NCI-H187 treated with DMSO at 0.1 percent for 48 hours (cell line): ENCODE measurements at places on chromosomes 11 and 22.

DNA sequence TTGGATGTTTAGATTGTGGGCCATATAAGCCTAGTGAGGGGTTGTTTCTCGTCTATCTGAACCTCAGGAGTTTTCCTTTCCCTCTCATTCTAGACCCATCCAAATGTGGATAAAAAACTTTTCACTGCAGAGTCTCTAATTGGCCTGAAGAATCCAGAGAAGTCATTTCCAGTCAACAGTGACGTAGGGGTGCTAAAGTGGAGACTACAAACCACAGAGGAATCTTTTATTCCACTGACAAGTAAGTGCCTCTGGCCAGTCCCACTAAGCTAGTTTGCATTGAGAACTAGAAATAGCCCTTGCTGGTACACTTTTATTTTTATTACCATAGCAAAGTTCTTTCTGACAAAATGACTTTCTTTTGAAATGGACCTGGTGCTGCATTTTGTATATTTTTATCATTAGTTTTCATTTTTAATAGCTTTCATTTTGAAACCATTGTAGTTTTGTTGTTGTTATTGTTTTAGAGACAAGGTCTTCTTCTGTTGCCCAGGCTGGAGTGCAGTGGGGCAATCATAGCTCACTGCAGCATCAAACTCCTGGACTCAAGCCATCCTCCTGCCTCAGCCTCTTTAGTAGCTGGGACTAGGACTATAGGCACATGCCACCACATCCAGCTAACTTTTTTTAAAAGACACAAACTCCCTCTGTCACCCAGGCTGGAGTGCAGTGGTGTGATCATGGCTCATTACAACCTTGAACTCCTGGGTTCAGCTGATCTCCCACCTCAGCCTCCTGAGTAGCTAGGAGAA lies 14.6 kb upstream of the PHLDB1 start:
- DNase-seq = no peak

DNA sequence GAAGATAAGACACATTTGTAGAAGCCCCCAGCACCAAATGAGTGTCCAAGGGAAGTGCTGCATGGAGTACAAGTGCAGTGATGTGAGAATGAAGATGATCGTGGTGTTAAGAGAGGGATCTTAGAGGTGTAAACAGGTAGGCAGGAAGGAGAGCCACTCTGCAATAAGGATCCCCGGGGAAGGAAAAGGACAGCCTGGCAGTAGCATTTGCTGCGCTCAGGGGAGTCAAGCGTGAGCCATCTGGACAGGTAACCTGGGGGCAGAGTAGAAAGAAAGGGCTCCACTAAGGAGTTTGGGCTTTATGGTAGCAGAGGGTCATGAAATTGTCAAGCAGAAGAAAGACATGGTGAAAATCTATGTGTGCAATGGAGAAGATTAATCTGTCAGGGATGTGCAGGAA lies 587.2 kb downstream of the BUD13 start:
- DNase-seq = no peak

- DNase-seq = no peak
Measured at GRCh38 chr11:102933627-102934026, 21.9 kb downstream of the MMP13 start.

DNA sequence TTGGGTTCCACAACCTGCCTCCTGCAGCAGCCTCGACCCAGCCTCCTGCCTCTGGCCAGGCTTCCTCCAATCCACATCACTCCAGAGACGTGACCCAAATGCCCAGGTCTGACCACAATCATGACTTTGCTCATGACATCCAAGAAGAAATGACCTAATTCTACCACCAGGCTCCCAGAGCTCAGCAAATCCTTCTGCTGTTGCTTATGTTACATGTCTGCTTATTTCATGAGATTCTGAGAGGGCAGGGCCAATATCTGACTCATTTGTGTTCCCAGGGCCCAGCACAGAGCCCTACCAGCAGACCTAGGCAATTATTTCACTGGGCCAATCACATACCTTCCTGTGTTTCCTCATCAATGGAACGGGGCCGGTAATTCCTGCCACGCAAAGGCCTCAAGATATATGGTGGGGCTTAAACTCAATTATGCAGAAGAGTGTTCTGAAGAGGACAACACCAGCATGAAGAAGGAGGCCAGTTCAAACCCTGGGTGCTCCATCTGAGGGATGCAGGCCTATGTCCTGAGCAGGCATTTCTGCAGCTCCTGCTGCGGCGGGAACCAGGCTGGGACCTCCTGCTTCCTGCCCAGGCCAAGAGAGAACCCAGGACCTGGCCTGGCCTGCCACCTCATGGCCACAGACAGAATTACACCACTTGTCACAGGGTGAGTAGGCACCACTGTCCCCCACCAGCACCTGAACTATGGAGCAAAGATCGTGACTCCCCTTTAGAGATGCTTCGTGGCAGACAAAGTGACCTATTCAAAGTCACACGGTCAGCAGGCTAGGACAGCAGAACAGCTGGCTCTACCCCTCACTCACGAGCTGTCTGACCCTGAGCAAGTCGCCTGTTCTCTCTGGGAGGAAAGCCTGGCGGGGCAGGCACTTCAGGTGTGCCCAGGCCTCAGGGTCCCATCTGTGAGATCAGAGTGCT lies 5.9 kb downstream of the CENPM start:
- DNase-seq = no peak

- no peak for DNase-seq
Measured at GRCh38 chr11:10349806-10350205, 44.9 kb downstream of the ADM start.

GRCh38 chr11:35662061-35662648 lies 420 bp upstream of the TRIM44 start:
- no peak for DNase-seq

- no peak for DNase-seq
Measured at GRCh38 chr22:40712311-40712710, 33.0 kb downstream of the MCHR1 start.

GRCh38 chr11:72831521-72832300 lies 17.5 kb downstream of the ATG16L2 start:
- DNase-seq = peak; percentile 19

DNA sequence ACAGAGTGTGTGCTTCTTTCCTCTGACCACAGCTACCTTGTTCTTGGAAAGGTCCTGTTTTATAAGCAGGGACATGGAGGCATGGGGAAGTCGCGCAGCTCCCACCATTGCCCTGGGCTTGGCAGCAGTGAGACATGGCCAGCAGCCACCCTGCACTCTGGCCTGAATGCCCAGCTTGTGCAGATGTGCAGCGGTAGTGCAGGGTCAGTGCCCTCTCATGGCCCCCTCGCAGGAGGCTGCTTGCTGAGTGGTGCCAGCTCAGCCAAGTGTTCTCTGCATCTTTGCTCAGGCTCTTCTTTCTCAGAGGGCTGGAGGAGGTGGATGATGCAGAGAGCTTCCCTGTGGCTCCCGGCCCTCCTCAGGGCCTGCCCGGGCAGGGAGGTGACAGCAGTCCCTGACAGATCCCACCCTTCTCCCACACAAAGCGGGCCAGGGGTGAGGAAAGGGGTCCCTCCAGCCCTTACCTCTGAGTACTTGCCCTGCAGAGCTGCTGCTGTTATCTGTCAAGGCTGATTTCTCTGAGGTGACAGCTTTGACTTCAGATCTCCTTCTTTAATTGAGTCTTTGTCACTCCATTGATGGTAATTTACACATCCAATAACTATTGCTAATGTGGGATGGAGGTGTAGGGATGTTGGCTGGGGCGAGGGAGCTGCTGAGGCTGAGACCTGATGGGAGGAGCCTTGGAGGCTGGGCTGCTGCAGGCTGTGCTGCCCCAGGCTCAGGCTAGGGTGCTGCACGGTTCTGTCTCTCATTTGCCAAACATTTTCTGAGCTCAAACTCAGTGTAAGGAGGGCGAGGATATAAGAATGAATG lies 47.4 kb upstream of the B3GAT1 start:
- no peak for DNase-seq

DNA sequence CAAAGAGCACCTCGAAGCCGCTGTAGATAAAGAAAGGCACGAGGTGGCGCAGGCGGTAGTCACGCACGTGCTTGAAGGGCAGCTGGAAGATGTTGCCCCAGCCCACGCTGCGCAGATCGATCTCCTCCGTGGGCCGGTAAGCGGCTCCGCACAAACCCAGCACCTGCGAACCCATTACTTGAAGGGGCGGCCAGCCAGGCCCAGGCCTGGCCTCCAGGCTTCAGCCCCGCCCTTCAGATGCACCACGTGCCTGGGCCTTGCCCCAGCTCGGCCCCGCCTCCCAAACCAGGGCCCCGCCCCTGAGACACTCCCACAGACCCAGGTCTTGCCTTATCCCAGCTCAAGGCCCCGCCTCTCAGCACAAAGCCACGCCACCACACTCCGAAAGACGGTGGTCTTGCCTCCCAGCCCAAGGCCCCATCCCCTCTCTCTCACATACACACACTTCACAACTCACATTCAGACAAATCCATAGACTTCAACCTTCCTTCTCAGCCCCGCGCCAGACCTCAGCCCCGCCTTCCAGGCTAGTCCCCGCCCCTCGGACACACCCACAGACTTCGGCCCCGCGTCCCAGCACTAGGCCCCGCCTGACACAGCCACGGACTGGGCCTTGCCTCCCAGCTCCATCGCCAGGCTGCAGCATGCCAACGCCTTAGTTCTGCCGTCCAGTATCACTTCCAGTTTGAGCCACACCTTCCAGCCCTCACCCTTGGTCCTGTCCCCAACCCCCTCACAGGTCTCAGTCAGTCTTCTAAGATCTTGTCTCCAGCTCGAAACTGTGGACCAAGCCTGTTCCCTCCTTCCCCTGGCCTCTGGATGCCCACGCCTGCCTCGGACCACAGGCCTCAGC lies 7.0 kb downstream of the UNC93B1 start:
- no peak for DNase-seq

DNA sequence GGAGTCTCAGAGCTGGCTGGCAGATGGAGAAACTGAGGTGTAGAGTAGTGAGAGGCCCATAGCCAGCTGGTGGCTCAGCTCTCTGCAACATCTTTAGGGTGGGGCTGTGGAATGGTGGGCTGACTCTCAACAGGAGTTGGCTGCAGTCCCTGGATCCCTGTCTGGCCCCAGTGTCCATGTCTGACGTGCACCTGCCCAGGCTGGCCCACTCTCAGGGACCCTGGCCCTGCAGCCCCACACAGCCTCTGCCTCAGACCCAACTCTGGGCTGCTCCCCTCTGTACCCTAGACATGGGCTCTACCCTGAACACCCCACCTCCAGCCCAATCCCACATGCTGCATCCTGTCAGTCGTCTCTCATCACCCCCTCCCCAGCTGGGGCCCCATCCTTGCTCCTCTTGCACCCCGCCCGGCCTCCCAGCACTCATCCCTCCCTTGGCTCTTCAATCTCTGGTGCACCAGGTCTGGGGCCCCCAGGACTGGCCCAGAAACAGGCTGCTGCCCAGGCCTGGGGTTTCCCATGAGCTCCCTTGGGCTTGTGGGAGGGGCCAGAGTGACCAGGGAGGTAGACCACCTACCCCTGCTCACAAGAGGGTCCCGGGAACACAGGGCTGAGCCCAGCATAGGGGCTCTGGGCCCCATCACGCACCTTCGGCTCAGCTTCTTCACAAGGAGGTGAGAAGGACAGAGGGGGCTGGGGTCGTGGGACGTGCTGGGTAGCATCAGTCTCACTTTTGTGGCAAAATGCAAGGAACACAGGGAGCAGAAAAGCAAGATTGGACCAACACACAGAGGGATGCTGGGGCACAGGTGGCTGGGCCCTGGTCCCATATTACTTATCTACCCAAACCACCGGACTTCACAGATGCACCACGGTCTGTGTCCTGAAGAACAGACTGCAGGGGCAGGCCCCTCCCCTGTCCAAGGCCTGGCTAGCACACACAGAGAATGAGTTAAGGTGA lies 31.5 kb downstream of the ARVCF start:
- no peak for DNase-seq

DNA sequence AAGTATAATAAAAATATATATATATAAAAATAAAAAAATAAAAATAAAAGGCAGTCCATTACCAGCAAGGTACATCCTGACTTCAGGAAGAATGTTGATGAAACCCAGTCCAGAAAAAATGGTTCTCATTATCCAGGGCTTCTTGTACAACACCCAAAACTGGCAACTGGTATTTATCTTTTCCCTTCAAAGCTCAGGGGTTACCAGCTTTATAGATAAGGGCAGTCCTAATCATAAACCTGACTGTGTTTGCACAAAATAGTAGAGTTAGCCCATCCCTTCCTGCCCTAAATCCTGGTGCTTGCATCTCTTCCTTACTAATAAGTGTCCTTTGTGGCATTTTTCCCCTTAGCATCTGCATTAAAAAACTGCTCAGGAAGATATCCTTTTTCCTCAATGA lies 97.5 kb downstream of the CSTPP1 start:
- no peak for DNase-seq

DNA sequence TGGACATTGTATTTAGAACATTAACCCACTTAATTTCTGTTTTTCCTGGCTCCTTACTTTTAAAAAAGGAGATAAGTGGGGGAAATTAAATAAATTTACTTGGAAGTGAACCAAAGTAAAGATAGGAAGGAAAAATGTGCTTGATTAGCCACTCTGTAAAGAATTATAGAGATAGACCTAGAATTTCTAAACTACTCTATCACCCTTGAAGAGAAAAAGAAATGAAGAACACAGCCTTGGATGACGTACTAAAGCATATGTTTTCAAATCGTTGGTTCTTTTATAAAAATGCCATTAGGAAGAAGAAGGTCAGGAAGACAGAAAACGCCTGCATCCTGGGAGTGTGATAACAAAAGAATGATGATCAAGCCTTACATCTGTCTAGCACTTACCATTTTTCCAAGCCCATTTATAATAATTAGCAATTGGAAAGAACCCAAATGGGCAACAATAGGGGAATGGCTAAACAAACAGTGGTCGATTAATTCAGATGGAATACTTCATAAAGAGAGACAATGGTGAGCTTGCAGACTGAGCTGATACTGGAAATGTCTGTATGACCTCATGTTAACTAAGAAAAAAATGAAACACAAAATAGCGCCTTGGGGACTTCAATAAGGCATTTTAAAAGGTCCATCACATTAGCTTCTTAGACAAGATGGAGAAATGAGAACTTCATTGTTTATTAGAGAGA lies 81.0 kb upstream of the LRRC55 start:
- DNase-seq = no peak

GRCh38 chr22:45240104-45240809 lies 437 bp downstream of the KIAA0930 start:
- DNase-seq = no peak

DNA sequence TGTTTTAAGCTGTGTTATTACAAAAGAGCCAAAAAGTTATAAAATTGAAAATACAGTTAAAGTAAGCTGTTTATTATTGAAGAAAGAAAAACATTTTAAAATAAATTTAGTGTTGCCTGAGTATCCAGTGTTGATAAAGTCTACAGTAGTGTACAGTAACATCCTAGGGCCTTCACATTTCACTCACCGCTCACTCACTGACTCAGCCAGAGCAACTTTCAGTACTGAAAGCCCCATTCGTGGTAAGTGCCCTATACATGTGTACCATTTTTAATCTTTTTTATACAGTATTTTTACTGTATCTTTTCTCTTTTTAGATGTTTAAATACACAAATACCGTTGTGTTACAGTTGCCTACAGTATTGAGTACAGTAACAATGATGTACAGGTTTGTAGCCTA lies 35.0 kb downstream of the POLD3 start:
- no peak for DNase-seq

DNA sequence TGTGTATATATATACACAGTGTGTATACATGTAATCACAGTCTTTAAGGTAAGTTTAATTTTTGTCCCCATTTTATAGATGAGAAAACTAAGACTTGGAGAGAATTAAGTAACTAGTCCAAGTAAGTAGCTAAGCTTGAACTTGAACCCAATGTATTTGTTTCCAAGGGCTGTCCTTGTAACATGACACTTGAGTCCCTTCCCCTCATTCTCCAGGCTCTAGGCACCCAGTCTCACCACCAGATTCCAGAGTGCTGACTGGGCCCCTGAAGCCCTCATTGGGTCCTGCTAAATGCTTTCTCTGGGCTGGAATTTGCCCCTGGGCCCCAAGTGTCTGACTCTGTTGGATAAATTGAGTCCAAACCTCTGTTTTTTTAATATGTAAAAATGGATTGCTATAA lies 45.5 kb downstream of the ADM start:
- no peak for DNase-seq
